ENCODE measurements at places on chromosomes 13 and 19.

GRCh38 chr19:19600793-19601330 lies 17.6 kb downstream of the PBX4 start:
- no peak for DNase-seq

- no peak for DNase-seq
Observed at GRCh38 chr13:102440259-102440936, 38.5 kb upstream of the FGF14 start.

GRCh38 chr19:31730270-31730669 lies 381.0 kb upstream of the TSHZ3 start:
- DNase-seq = no peak

- DNase-seq = no peak
Observed at GRCh38 chr13:112716461-112716820, 26.6 kb downstream of the ATP11A start.

Data from SIG-M5 (cell line).